ENCODE measurements at places on chromosomes 3 and 15. TPM values are rescaled to one million over a fixed set of nuclear protein-coding genes. Genes with fewer than 3 reads are reported as not detected.

Gene ATRIP
- total RNA-seq = 15.0 TPM

Gene AGBL1
- total RNA-seq = not detected

Gene PRSS50
- total RNA-seq = not detected

Gene SEMA3F
- total RNA-seq = 0.34 TPM

Gene IL12A
- not detected for total RNA-seq

Gene MKRN3
- total RNA-seq = 1.6 TPM

Gene CYFIP1
- total RNA-seq = 10.4 TPM

Gene HDGFL3
- 32.2 TPM for total RNA-seq

All from activated CD8-positive, alpha-beta T cell treated with anti-CD3 and anti-CD28 coated beads for 36 hours (primary cell).